NCI-H1694 (cell line): ENCODE measurements at places on chromosomes 5 and 9.

DNA sequence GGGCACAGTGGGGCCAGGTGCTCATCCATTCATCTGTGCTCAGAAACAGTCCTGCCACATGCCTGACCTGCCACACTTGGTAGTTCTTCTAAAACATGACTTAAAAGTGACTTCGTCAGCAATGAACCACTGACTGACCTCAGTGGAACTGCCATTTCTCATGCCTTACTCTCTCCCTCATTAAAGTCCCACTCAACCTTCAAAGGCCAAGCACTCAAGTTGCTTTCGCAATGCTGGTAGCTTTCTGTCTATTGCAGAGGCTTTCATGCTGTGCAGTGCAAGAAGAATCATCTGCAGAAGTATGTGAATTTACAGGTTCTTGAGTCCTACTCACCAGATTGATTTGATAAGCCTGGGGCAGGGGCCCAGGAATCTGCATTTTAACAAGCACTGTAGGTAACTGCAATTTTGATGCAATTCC is 23.9 kb downstream of the B4GALT1 start:
- DNase-seq, result no peak

DNA sequence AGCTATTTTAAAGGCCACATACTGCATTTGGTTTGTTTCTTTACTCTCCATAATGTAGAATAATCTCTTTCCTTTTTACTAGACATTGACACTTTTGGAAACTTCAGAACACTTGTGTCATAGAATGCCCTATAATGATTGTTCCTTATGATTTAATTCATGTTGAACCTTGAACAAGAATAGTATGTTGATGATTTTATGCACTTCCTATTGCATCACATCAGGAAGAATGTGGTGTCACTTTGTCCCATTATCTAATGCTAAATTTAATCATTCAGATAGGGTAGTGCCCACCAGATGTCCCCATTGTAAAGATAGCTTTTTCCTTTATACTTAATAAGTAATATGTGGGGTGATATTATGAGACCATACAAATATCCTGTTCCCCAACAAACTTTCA is 19.4 kb upstream of the DEPDC1B start:
- DNase-seq, result no peak

- DNase-seq, result no peak
These were observed 244.8 kb downstream of the MPDZ start for GRCh38 chr9:13034694-13035002.

- DNase-seq, result no peak
These were observed 306.1 kb upstream of the WWC1 start for GRCh38 chr5:167985373-167985772.

DNA sequence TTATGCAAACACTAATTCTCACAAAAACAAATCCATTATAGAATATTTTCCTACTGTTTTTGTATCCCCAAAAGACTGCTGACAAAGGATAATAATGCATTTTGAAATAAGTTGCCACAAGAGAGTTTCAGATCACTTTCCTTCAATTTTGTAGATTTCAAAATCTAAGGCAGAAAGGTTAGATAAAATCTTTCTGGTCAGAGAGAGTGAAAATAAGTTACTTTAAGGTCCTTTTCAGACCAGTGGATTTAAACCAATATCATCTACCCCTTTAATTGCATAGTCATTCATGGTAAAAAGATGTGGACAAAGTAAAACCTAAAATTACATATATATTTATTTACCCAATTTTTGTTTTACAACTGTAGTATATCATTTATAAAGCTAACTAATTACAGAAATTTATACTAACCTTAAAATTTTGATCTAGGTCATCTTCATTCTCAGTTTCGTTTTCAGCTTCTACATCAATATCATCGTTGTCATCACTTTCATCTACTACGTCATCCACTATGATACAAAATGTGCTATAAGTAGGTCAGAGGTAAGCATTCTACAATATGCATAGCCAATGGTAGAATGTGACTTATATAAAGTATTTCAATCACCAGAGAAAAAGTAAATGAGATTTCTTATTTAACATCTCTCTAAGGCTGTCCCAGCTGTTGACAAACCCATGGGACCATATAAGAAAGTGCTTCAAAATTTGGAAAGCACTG is 95.7 kb downstream of the AGTPBP1 start:
- DNase-seq, result no peak

- no peak for DNase-seq
These were observed 7.4 kb downstream of the PSAT1 start for GRCh38 chr9:78304357-78304756.

GRCh38 chr9:6443661-6444060 is 30.7 kb downstream of the UHRF2 start:
- no peak for DNase-seq

DNA sequence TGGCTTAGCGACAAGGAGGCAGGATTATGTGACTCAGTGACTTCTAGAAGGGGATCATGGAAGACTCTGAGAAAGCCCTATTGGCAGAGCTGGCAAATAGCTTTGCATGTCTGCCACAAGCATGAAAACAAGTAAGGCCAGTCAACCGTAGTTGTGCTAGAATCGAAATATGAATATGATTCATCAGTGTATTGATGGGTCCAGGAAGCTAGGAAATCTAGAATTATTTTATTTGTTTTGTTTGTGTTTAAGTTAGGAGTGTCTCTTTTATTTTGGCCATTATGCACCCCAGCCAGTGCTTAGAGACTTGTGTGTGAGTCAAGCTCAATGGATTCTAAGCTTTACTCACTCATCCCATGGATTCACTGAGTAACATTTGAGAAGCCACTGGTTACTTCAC is 3.8 kb upstream of the ITGA2 start:
- DNase-seq, result no peak

DNA sequence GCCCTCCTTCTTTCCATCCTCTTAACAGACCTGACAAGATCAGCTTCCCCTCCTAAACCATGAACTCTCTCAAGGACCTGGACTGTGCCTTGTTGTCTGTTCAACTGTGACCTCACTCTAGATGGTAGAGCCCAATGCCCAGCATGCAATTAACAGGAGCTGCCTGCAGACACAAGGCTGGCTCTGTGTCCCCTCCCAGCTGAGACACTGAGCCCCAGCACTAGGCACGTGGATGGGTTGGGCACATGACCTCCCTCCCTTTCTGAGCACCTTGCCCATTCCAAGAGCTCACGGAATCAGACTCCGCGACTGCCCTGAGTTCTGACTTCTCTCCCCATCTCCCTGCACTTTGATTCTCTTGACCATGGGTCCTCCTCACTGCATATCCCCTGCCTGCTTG is 93.5 kb upstream of the LRRTM2 start:
- no peak for DNase-seq

GRCh38 chr5:172777881-172778814 is 7.2 kb upstream of the DUSP1 start:
- no peak for DNase-seq

- DNase-seq, result no peak
These were observed 186.5 kb downstream of the LURAP1L start for GRCh38 chr9:12961276-12961809.

GRCh38 chr9:86660146-86660943 is 287.0 kb downstream of the GAS1 start:
- no peak for DNase-seq
